Suprapubic skin (tissue), 4 donors: ENCODE measurements at places on chromosomes 6 and 20. TPM values are rescaled to one million over a fixed set of nuclear protein-coding genes. Genes with fewer than 3 reads are reported as not detected.
A peak's percentile ranks its signal among the peaks of the same experiment; 100 is the strongest.

IBTK gene
- 16.1 TPM for total RNA-seq

SYNGAP1 gene
- 13.5 TPM for total RNA-seq

DNA sequence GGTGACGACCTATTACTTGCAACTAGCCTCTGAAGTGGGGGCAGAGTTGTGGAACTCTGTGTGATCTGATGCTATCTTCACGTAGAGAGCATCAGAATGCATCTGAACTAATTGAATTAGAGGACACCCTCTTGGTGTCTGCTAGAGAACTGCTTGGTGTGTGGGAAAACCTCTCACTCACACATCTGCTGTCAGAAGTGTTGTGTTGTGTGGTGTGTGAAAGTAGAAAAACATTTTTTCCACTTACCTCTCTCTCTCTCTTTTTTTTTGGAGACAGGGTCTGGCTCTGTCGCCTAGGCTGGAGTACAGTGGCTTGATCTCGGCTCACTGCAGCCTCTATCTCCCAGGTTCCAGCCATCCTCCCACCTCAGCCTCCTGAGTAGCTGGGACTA is 90.0 kb downstream of the CHMP4B start:
- no peak for DNase-seq

GRCh38 chr6:38567436-38567835 is 72.3 kb downstream of the BTBD9 start:
- DNase-seq: peak; percentile 78

GRCh38 chr6:29694637-29695036 is 13.7 kb upstream of the ZFP57 start:
- DNase-seq: no peak

DNA sequence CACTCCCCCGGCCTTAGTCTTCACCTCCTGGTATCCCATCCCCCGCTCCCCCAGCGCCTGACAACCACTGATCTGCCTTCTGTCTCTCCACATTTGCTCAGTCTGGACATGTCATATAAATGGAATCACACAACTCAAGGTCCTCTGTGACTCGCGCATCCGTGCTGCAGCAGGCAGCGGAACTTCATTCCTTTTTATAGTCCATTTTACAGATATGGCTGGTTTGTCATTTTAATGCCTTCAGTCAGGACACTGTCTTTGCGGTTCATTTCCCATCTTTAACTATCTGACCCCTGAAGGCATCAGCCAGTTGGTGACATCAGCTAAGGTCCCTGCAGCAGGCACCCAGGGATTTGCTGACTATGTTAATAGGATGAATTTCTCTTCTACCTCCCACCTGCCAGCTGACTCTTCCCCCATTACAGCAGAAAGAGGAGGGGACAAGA is 125.7 kb downstream of the ZMYND8 start:
- no peak for DNase-seq

DNA sequence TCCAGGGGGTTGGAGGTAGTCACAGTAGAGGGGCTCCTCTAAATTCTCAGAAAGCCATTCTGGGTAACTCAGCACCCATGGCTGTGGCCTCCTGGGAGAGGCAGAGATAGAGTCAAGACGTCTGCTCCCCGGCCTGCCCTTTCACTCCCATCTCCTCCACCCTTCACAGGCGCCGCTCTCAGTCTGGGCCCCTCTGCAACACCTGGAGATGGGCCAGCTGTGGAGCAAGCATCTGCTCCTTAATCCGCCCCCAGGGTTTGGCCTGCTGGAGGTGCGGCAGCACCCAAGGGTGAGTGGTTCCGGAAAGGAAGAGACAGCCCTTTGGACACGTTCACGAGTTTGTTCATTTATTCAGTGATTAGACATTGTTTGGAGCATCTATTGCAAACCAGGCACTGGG is 271.3 kb downstream of the BMP7 start:
- no peak for DNase-seq
